Choroid plexus epithelial cell (primary cell): ENCODE measurements at places on chromosomes 13 and 19.

DNA sequence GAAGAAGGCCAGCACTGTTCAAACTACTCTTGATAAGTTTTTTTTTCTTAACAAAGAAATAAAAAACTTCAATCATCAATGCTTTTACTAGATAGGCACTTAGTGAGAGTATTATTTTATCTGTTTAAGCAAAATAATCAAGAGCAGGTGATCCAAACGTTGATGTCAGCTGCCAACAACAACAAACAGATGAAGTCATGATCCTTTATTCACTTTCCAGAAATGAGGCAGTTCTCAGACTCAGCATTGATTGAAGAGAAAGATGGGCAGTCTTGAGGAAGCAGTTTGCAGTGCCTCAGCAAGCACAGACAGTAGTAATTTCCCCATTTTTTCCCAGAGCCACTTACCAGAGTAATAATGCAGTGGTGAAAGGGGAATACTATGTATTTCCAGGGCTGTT, 38.4 kb upstream of the CSNK1A1L start:
- peak; percentile 63 for DNase-seq

DNA sequence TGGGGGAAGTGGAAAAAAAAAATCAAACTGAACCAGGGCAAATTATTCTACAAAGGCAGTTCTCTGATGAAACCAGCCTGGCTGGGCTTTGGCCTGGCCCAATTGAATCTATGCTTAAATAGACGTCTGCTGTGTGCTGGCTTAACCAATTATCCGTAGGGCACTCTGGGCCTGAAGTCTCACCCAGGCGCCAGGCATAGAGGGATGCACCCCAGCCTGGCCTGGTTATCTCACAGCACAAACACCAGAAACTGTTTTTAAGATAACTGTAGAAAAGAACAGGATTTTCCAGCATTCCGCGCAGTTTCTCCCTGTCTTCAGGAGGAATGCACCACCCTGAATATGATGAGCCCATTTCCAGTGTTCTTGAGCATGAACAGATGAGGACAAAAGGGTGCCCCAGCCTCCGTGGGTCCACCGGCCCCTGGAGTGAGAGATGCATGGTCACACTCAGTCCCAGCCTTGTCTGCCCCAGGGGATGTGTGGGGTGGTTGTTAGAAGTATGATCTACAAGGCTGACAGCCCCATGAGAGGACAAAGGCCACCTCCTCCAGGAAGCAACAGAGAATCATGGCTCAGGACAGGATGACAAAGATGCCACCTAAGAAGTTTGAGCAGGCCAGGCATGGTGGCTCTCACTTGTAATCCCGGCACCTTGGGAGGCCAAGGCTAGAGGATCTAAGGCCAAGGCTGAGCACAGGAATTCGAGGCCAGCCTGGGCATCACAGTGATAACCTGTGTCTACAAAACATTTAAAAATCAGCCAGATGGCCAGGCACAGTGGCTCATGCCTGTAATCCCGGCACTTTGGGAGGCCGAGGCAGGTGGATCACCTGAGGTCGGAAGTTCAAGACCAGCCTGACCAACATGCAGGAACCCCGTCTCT, 50.2 kb downstream of the PEPD start:
- no peak for DNase-seq

DNA sequence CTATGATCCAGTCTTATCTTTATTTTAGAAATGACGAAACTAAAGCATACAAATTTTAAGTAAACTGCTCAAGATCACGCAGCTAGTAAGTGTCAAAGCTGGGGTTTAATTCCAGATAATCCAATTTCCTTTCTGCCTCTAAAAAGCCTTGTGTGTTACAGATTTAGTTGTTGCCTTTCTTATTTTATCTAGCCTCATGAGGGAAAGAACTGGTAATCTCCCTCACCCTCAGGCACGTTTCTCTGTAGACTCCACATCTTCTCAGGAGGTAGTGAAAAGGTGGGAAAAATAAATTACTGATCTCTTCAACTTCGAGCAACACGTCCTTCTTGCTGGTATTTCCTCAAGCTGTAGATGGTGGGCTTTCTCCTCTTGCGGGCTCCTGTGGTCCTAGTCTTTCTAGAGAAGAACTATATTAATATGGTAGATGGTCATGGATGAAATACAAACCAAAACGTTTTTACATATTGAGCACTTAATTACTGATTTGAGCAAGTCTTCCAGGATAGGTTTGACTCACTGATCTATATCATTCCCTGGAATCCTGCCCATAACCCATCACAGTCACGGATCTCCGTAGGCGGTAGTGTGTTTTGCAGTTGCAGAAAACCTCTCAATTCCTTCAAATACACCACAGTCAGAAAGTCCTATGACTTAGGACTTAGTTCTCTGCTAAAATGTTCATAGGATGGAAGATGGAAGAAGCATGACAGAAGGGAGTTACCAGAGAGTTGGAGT, 519.5 kb downstream of the DCT start:
- peak; percentile 24 for DNase-seq

DNA sequence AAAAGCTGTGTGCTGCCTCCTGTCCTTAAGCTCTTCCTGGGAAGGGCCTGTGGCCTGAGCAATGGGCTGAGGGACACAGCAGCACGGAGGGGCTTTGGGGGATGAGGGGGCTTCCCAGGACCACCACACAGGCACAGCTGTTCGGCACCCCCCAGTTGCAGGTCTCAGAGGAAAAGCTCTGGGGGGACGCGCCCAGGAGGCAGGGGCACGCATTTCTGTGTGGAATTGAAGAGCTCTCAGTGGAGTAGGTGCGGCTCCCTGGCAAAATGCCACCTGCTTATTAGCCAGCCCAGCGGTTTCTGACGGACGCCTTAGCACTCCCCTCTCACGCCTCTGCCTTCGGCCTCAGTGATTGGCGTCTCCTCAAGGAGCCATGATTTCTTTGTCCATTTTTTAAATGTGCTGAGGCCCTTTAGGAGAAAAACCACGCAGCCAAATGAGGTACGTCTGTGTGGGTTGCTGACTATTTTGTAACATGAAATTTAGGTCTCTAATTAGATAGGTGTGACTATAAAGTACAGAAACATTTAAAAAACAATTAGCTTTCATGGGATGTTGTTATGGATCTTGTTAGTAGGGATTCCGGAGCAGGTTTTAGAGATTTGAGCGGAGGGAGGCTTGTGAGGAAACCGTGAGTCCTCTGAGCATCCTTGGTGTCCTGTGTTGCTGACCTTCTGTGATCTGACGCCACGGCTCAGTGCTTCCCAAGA, 4.0 kb downstream of the MCF2L start:
- no peak for DNase-seq

GRCh38 chr13:80955501-80955900, 614.6 kb upstream of the SPRY2 start:
- DNase-seq: peak; percentile 54

GRCh38 chr19:41307954-41308449, 2.0 kb upstream of the CCDC97 start:
- DNase-seq: no peak
